Right ventricle myocardium superior (tissue), 1 donor: ENCODE measurements at places on chromosomes 5 and 9. TPM values are rescaled to one million over a fixed set of nuclear protein-coding genes. Genes with fewer than 3 reads are reported as not detected.

Gene PLPP1
- total RNA-seq, result 75.9 TPM

Gene OGN
- total RNA-seq, result 10.0 TPM

Gene CCL28
- 0.81 TPM for total RNA-seq

Gene NFIB
- 104 TPM for total RNA-seq

Gene AK8
- 0.22 TPM for total RNA-seq

Gene BARHL1
- not detected for total RNA-seq

Gene CTSV
- not detected for total RNA-seq

Gene PRKAA1
- 29.9 TPM for total RNA-seq

Gene MEIKIN
- not detected for total RNA-seq

Gene STC2
- 9.6 TPM for total RNA-seq

Gene TAF11L10
- not detected for total RNA-seq

Gene RAI14
- total RNA-seq, result 10.5 TPM
